8988T (cell line): ENCODE measurements at places on chromosomes 4 and X.

DNA sequence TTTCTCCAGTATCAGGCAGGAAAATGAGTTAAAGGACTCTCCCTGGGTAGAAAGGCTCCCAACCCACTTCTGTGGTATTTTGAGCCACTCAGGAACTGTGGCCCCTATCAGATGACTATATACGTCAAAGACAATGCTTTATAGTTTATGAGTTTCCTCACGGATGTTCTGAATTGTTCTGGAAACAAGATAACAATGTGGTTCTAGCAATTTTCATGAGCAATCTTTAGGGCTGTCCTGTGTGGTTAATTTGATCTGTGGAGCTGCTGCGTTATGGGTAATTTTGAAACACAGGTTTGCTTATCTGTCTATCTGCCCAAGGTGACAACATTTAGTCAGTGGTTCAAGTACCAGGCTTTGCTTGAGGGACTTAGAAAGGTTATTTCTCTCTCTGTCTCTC, 46.7 kb upstream of the IL2 start:
- DNase-seq: no peak

DNA sequence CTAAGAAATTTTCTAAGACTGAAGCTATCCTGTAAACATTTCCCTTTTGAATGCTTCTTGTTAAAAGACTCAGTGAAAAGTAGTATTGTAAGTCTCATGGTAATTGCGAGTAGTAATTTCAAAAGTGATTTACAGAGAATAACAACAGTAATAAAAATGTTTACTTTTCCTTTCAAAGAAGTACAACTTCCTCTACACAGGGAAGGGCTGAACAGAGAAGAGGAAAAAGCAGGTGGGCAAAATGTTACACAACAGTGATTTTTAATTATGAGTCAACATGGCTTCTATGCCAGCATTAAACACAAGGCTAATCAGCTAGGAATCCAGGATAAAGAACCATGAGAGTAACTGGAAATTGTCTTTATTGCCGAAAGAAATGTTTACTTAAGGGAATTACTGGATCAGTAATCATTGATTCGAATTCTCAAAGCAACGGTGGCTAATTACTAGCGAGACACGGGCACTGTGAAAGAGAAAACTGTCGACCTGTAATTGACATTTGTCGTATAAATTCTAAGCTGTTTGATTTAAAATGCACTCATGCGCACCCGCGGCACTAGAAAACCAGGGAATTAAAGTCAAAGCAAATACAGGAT, 15.4 kb downstream of the UTP3 start:
- DNase-seq: no peak

DNA sequence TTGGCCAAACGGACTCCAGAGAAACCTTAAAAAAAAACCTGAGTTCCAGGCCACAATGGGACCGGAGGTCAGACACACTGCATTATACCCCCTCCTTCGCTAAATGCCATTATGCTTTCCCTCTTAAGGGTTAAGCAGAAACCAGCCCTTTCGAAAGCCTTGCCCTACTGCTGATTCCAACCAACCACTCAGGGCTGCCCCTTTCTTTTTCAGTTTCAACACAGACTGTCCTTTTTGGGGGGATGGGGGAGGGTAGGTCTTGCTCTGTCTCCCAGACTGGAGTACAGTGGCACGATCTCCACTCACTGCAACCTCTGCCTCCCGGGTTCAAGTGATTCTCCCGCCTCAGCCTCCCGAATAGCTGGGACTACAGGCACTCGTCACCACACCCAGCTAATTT, 49.5 kb upstream of the MAN2B2 start:
- no peak for DNase-seq

DNA sequence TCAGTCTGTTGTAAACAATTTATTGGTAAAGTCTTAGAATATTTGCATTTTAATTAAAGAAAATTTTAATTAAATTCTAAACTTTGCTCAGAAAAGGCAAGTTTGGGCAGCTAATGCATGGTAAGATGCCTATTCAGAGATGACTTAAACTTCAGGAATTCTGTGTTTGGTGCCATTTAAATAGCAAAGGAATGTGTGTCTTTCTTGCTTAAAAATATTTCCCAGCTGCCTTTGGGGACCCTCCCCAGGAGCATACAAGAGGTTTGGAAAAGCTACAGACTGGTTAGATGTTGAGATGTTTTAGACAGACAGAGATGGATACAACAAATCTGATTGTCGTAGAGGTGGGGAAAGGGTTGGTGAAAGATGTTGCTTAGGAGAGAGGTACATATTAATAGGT, 36.5 kb downstream of the AFF2 start:
- DNase-seq: no peak

DNA sequence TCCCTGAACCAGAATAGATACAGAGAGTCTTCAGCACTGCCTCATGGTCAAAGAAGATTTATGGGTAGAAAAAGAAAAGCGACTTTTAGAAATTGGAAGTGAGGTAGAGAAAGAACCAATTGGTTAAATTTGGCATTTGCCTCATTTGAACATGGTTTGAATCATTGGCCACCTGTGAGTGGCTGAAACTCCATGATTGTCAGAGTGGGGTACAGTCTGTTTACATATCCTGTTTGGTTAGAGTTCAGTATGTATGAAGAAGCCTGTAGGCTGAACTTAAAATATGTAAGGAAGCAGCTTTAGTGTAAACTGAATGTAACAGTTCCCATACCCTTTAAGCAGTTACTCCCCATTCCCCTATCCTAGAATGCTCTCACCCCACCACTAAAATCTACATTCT, 76.0 kb upstream of the CTSO start:
- DNase-seq: no peak

GRCh38 chrX:30615229-30615628, 37.7 kb upstream of the TASL start:
- no peak for DNase-seq

GRCh38 chr4:90875791-90876190, 748.6 kb downstream of the CCSER1 start:
- DNase-seq: no peak

DNA sequence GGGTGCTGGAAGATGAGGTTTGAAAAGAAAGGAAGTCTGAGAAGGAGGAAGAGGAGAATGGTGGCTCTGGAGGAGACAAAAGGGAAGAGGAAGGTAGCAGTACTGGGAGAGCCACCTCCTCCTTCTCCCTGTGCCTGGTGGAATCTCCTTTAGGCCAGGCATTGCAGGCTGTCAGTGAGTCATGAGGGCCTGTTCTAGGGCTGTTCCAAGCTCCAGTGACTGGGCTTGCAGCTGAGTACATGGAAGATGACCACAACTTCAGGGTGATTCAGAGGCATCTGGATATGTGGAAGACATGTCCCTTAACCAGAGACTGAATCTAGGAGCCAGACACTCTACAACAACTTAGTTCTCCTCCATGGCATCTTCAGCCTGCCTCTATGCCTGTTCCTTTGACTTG, 107.8 kb downstream of the EFNB1 start:
- no peak for DNase-seq

DNA sequence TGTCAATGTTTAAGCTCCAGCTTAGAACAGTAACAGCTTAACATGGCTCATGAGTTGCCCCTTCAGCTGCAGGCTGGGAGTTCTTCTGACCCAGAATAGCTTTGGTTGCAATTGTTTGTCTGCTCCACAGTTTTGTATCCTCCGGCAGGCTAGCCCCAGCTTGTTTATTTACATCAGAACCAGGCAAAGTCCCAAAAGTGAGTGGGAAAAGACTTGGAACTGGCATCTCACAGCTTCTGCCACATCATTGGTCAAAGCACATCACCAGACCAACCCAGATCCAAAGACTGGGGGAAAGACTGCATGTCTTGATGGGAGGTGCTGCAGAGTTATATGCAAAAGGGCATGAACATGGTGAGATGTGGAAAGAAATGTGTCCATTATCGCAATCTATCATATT, 231.2 kb upstream of the CPEB2 start:
- no peak for DNase-seq

DNA sequence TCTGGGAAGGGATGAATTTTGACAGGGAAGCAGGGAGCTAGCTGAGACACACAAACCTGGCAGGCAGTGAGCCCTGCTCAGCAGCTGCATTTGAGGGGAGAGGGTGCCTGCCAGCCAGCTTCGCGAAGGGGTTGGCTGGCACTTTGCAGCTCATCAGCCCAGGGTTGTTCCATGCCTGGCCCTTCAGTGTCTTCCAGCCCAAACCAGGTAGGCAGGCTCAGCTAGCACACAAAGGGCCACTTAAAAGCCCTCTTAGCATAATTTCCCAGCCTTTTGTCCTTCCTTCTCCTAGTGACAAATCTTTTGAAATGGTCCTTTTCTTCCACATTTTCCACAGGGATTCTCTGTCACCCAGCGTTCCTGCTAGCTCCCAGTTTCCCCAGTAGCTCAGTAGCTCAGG, 4.3 kb upstream of the FRMPD3 start:
- DNase-seq: no peak

- no peak for DNase-seq
Observed at GRCh38 chrX:87805829-87806490, 288.4 kb downstream of the KLHL4 start.

DNA sequence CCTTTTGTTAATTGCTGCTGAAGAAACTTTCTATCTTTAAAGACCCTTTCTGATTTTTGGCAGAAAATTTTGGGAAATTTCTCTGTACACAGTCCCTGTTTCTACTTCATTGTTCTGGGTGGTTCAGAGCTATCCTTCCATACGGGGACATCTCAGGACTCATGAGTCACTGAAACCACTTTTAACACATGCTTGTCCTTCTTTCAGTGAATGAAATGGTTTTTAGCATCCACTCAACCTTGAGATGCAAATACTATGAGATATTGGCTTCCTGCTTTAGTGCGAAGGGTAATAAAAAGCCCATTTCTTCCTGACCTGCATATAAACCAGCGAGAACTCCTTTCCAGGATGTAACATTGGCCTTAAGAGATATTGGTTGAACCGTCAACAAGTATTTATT, 158.0 kb downstream of the REPS2 start:
- DNase-seq: no peak

DNA sequence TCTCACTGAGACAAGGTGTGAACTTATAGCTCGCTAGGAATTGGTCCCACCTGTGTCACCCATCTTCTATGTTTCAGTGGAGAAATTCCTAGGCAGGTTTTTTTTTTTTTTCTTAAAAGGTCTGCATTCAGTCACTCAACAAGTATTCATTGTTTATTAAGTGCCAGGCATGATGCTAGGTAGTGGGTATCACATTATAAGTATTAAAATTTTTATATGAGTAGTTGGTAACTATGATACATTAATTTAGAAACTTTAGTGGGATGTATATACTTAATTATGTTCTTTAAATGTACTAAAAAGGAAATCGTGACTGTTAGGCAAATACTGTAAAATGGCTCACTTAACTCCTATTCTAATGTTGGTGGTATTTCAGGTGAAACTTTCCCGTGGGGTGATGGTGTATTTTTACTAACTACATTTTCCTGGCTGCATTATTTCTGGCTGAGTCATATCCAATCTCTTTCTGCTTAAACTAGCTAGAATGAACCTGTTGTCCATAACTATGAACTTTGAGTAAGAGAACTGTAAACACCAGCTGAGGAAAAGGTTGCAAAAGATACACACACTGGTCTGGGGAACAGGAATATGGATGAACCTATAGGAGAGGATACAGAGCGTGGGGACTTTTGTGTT, 49.3 kb upstream of the MED14 start:
- DNase-seq: no peak

DNA sequence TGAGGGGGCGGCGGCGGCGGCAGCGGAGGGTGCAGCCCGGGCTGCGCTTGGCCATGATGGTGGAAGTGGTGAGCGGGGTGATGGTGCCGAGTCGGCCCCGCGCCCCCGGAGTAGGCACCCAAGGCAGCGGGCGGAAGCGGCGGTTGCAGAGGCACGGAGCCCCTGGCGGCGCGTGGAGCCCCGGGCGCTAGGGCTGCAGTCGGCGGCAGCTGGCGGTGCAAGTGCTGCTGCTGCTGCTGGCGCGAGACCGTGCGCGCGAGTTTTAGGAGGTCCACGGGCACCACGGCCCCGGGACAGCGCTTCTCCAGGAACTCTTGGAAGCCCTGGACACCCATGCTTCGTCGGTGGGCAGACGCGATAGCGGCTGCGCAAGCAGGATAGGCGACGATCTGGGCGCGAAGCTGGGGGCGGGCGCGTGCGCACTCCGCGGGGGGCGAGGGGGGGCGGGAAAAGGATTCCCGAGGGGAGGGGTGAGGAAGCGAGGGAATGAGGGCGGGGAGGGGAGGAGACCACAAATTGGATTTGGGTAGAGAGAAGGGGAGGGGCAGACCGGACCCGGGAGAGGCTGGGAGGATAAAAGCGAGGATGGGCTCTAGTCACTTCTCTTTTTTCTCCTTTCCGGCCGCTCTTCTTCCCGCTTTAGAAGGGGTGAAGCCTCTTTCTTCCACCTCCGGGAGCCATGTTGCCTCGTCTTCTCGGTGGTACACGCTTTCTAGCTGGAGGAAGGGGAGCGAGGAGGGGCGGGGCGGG, at the start of gene FAM120C:
TSS of gene FAM120C (minus strand) at position 391 of the 750 bp plus-strand sequence. CDS start at position 335, 56 bp downstream.
- DNase-seq: peak; percentile 68

GRCh38 chr4:2962614-2963174, 512 bp downstream of the NOP14 start:
- no peak for DNase-seq

- no peak for DNase-seq
Observed at GRCh38 chr4:8082517-8083055, 76.0 kb downstream of the ABLIM2 start.

DNA sequence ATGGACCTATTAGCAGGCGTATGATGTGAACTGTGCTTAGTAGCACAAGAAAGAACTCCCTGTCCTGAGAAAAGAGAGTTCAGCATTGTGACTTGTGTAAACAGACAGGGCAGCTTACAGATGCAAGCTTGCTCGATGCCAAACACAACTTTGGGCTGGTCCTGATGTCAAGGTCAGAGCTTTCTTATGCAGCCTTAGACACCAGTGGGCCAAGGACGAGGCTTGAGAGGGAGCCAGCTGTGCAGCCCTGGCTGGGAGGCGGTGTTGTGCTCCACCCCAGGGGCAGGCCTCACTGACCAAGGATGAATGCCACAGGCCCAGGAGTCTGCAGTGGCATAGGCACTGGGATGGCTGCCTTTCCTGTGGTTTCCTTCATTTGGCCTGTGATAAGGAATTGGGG, 35.4 kb downstream of the JADE1 start:
- no peak for DNase-seq

DNA sequence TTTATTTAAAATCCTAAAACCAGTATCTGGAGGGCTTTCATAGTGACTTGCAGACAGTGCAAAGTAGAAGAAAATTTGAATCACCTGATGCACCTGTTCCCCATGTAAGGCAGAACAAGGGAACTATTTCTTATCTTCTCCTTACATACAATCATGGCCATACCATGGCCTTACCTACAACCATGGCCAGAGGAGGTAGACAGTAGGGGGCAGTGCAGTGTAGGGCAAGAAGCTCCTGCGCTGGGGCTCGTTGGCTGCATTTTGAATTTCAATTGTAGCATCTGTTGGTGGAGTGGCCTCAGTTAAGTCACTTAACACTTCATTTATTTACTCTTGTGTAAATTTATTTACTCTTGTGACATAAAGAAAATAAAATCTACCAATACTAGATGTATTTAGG, 33.0 kb downstream of the GALNTL6 start:
- DNase-seq: no peak

DNA sequence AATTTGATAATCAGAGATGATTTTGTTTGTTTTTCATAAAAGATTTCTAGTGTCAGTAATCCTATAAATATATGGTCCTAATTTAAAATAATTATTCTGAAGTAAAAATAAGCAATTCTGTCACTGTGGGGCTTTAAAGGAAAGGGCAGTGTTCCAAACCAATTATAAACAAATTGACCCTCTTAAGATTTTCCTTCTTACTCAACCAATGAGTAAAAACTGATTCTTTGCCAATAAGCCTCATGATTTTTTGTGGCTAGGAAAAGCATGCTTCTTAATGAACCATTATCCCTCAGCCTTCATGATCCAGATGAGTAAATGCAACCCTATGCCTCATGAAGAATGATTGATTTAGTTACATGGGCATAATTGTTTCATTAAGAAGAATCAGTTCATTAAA, 1010.4 kb downstream of the ADGRL3 start:
- DNase-seq: no peak

GRCh38 chrX:13440176-13440575, 120.3 kb upstream of the ATXN3L start:
- DNase-seq: no peak
